ENCODE measurements at places on chromosomes 5 and 9.

DNA sequence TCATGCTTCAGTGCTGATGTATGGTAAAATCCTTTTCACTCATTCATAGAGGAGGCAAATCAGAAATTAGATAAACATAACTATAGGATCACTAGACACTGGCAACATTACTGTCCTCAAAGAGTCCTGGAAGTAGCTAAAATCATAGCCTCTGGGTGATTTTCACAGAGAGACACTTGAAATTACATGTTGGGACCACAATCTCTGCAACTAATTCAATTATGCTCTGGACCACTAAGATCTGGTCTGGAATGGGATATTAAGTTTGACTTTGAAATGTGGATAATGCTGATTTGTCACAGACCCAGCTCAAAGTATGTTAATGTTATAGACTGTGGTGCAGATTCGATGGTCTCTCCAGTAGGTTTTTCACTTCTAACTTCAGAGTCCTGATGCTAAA is 214.6 kb upstream of the CCNH start:
- no peak for DNase-seq

DNA sequence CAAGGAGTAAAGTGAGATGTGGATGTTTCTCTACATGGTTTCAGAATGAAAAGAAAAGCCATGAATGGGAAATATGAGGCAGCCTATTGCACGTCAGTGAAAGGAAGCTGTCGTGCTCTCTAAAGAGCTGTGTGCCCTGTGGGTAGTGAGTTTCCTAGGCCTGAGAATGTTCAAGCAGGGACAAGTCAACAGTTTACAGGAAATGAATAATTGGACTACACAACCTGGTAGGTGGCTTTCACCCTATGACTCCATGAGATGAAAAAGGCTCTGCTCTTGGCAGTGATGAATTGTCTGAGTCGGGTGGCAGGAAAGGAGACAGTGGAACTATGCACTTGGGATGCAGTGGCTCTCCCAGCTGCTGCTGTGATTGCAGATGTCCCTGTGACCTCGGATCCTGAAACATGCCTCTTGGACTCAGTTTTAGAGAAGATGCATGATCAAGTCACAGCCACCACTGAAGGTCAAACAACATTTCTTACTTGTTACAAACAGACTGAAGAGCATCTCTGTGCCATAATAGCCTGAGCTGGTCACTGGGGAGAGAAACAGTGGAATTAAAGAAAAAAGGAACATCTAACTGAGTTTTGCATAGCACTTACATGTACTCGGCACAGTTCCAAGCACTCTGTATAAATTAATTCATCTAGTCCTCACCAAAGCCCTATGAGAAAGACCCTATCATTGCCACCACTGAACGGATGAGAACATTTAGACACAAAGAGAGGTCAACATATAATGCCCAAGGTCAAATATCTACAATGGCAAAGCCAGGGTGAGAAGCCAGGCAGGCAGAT is 293.7 kb downstream of the SPOCK1 start:
- DNase-seq: no peak

GRCh38 chr5:62920856-62921255 is 342.2 kb downstream of the LRRC70 start:
- no peak for DNase-seq

GRCh38 chr5:151682240-151682639 is 4.5 kb downstream of the SPARC start:
- DNase-seq: no peak

DNA sequence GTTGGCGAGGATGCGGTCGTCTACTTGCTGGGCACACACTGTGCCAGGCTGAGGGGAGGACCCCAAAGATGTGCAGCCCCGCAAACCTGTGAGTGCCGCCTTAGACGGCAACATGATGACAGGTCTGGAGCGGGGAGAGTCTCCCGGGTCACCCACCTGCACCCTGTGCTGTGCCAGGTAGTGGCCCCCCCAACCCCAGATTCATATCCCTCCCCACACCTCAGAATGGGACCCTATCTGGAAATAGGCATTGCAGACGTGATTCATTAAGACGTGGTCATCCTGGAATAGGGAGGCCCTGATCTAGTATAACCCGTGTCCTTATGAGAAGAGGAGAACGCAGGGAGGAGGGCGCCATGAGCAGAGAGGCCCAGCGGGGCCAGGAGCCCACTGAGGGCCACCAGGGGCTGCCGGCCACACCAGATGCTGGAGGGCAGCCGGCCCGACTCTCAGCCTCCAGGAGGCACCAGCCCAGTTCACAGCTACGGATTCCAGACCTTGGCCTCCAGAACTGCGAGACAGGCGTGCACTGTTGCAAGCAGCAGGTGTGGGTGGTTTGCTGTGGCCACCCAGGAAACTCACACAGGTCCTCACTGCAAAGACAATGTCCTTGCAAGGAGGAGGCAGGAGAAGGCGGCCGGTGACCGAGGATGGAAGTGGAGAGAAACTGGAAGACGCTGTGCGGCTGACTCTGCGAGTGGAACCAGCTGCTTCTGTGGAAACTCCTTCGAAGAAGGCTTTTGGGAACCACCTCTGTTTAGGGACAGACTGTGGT is 131.9 kb upstream of the LPCAT1 start:
- DNase-seq: no peak
